ENCODE measurements at places on chromosomes 12 and 14.

GRCh38 chr12:611721-612120, 51.5 kb downstream of the NINJ2 start:
- DNase-seq: no peak

DNA sequence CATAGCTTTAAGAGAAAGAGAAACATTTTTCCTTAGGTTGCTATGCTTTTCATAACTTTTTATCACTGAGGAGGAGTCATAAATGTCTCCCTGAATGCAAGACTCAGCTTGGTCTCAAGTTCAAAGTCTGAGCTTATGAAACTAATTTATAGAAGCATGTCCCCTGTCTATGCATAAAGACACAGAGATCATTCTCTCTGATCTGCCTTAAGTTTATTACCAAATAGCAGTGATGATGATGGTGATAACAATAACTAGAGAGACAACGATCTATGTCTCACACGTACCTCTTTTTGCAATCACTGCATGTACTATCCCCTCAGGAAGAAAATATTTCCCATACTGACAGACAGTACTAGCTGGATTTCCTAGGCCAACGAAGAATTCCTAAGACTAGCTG, 266.4 kb upstream of the G2E3 start:
- no peak for DNase-seq

- DNase-seq: no peak
These were observed 57.7 kb downstream of the HMGA2 start for GRCh38 chr12:65881965-65882413.

DNA sequence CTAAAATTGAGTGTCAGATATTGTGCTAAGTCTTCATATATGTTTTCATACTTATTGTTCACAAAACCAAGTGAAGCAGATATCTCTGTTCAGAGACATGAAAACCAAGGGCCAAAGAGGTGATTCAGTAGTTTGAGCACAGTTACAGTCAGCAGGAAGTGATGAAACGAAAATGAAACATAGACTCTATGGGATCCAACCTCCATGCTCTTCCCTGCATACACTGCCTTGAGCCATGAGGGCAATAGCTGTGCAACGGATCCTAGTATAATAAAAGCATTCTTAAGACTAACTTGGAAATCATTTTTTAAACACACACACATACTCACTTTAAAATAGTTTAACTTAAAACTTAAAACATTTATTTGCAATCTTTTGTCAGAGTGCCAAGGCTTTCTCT, 27.9 kb downstream of the ESR2 start:
- DNase-seq: no peak

- DNase-seq: no peak
These were observed 40.9 kb upstream of the LHX5 start for GRCh38 chr12:113512568-113512967.

DNA sequence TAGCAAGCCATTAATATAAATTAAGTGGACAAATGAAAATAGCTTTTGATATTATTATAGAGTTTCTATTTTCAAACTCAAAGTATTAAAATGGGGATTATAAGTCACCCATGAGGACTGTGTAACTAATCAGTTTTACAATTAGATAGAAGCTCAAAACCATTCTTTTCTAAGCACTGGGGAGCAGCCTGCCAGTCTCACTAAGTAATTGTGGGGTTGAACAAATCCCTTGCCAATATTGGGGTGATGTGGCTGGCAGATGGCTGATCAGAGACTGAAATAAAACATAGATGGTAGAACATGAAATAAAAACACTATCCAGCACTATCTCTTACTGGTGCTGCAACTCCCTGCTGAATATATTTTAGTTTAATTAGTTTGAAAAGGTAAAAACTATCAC, 353.2 kb downstream of the FLRT2 start:
- DNase-seq: no peak

- DNase-seq: no peak
These were observed 95.5 kb upstream of the USP44 start for GRCh38 chr12:95646781-95647190.

GRCh38 chr14:75497191-75497590, 25.1 kb upstream of the BATF start:
- DNase-seq: no peak

DNA sequence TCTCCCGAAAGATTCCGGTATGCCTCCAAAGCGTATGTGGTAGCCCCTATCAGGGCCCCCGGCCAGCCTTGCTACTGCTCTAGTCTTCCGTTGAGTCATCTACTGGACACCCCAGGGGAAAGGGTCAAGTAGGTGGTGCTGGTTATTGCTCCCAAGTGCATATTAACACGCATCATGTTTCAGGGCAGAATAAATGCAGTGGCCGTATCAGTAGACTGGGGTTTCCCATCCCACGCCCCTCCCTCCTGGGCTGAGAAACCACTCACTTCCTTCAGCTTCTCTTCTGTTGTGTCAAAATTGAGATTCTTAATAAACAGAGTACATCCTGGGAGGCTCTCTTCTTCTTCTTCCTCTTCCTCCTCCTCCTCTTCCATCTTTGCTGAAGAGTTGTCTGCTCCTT, 39.3 kb downstream of the RBM19 start:
- DNase-seq: no peak

GRCh38 chr12:95582230-95583058, 31.2 kb upstream of the USP44 start:
- DNase-seq: peak; percentile 68

- no peak for DNase-seq
These were observed 89.3 kb downstream of the FIGNL2 start for GRCh38 chr12:51759175-51759574.

DNA sequence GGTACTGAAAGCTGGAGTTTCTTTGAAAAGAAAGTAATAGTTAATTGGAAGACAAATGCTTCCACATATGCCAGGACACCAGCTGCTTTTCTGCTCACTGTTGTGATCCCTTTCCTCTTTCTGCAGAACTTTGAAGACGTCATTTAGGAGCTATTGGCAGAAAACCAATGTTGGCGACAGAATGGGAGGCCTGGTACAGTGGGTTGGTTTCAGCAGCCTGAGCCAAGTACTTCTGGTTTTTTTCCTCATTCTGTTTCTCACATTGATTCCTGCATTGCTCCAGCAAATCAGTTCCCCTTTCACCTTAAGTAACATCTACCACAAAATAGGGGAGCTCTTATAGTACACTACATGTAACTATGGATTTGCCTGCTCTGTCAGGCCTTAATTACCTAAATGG, 96.9 kb downstream of the FIGNL2 start:
- no peak for DNase-seq

DNA sequence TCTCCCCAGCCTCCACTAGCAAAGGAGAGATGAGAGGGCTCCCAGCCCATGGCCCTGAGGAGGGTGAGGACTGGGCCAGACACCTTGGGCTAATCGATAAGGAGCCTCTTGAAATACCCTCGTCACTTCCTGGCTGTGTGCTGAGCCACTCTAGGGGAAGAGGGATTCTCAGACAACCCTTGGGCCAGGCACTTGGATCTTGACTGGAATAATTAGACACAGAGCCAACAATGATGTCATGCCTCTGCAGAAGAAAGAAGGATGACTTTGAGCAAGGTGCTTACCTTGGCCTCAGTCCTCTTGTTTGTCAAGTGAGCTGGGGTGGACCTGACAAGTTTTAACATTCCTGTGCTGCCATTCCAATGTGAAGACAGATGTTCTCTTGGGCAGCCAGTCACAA, 83.1 kb downstream of the LRRC74A start:
- no peak for DNase-seq

GRCh38 chr12:122868471-122869177, 27.3 kb downstream of the VPS37B start:
- DNase-seq: no peak

DNA sequence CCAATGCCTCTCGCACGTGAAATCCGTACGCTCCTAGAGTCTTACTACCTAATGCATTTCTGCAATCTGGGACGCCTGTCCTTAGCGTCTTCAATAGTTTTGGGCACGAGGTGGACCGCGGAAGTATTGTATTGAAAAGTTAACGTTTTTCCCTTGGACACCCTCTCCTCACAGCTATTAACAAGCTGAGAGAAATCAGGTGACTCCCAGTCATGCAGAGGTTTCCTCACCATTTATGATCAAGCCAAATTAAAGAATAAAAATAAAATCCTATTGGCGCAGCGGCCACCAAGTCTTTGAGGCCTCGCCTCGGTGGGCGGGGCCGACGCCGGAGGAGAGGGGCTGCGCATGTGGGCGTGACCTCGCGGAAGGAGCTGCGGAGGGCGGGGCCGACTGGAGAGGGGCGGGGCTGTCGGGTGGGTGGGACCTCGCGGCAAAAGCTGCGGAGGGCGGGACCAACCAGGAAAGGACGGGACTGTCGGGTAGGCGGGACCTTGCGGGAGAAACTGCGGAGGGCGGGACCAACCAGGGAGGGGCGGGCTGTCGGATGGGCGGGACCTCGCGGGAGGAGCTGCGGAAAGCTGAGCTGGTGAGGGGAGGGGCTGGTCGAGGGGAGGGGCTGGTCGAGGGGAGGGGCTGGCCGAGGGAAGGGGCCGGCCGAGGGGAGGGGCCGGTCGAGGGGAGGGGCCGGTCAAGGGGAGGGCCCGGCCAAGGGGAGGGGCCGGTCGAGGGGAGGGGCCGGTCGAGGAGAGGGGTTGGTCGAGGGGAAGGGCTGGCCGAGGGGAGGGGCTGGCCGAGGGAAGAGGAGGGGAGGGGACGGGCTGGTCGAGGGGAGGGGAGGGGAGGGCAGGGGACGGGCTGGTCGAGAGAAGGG, 1.1 kb upstream of the PPP2R5C start:
- DNase-seq: peak; percentile 99

DNA sequence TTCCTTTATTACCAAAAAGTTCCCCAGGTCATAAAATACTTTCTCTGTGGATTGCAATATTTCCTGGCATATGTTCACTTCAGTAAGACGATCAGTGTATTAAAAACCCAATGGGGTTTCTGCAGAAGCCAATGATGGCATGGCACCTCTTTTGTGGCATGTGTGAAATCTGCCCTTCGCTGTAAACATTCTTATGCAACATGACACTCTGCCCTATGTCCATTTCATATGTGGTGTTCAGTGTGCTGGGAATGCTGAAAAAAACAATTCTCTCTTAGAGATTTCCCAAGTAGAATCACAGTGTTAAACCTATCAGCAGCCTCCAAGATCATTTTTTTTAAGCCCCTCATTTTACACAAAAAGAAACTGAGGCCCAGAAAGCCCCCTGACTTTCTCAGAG, 2.3 kb upstream of the MYBPC1 start:
- no peak for DNase-seq

- DNase-seq: peak; percentile 60
These were observed 34.7 kb upstream of the C12orf42 start for GRCh38 chr12:103530307-103531066.

DNA sequence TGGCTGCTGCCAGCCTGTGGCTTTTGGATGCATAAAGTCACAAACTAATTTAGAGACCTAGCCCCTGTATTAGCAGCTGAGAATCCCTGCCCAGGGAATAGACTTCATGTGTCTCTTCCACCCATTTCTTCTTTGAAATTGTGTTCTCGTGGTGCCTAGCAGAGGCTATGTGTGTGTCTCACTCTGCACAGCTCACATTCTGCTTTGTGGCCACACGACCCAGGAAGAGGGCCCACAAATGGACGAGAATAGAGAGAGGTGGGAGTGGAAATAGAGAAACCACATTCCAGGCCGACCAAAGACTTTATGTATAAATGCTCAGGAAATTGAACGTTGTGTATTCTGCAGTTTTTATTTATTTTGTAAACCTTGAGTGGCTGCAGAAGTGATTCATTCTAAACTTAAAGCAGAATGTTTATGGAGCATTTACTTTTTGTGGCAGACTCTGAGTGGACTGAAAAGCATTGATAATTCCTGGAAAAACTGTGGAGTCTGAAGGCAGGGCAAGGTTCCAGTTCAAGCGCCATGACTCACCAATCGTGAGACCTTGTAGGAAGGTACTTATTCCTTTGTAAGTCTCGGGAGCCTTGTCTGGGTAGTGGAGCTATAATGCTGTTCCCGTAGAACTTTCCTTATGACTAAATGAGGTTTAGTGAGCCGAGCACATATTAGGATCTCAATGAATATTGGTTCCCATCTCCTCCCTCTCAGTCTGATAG, 9.1 kb downstream of the B4GALNT3 start:
- DNase-seq: no peak

- DNase-seq: no peak
These were observed 83.0 kb upstream of the FAR2 start for GRCh38 chr12:29066011-29066588.

DNA sequence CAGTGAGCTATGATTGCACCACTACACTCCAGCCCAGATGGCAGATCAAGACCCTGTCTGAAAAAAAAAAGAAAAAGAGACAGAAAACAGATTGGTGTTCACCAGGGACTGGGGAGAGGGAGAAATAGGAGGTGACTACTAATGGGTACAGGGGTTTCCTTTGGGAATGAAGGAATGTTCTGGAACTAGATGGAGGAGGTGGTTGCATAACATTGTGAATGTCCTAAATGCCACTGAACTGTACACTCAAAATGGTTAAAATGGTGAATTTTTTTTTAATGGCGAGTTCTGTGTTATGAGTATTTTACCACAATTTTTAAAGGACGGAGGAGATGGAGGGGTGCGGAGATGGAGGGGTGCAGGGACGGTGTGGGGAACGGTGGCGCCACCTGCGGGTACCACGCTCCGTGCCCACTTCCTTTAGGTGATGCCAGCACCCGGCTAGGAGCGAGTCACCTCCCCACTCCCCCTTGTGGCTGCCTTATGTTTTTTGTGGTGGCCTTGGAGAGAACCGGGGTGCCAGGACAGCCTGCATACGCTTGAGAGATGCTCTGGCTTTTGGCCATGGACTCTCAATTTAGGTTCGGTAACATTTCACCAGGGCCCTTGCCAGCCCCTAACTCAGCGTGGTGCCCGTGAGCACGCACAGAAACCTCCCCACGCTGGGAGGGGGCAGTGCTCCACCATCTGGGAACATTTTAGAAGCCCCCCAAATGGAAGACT, 16.1 kb downstream of the UBC start:
- DNase-seq: peak; percentile 39

- DNase-seq: no peak
These were observed 19.4 kb upstream of the LIMA1 start for GRCh38 chr12:50302686-50303085.

DNA sequence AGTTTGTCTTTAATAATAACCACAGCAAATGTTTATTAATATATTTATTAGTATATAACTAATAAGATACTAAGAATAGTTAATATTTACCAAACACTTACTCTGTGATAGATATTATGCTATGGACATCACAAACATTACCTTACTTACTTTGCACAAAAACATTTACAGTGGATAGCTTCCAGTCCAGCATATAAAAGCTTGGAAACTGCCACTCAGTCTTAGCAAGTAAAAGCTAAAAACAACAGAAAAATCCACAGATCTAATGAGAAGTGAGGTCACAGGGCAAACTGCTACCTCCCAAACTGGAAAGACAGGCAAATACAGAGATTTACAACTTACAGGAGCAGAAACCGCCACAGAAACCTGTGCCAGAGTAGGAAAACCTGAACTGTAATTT, 99.8 kb downstream of the METTL25 start:
- no peak for DNase-seq

GRCh38 chr14:68688872-68689371, 103.9 kb downstream of the ZFP36L1 start:
- DNase-seq: no peak

- DNase-seq: no peak
These were observed 39.5 kb downstream of the C14orf132 start for GRCh38 chr14:96078625-96079016.

GRCh38 chr14:60817113-60817512, 82.6 kb downstream of the MNAT1 start:
- no peak for DNase-seq

- DNase-seq: no peak
These were observed 119.7 kb upstream of the MED13L start for GRCh38 chr12:116397148-116397547.

GRCh38 chr14:44979273-44979672, 17.3 kb downstream of the TOGARAM1 start:
- no peak for DNase-seq

Measured in NCI-H2171 (cell line).